Right cardiac atrium (tissue), 5 donors: ENCODE measurements at places on chromosomes 5 and 9. TPM values are rescaled to one million over a fixed set of nuclear protein-coding genes. Genes with fewer than 3 reads are reported as not detected.

GRCh38 chr5:151630088-151630487 is 39.0 kb upstream of the FAT2 start:
- no peak for DNase-seq

- no peak for DNase-seq
Measured at GRCh38 chr5:26427281-26427680, 611.1 kb downstream of the CDH9 start.

ADAMTS6 gene
- total RNA-seq, result 1.1 TPM

TNFSF8 gene
- total RNA-seq, result 0.86 TPM

GRCh38 chr5:35963381-35963843 is 25.0 kb upstream of the CAPSL start:
- DNase-seq, result no peak

- DNase-seq, result no peak
Measured at GRCh38 chr9:122005597-122005996, 87.5 kb downstream of the TTLL11 start.

LRRC19 gene
- not detected for total RNA-seq

GRCh38 chr9:86753836-86754235 is 193.5 kb downstream of the GAS1 start:
- DNase-seq, result no peak

C6 gene
- 128 TPM for total RNA-seq

DNA sequence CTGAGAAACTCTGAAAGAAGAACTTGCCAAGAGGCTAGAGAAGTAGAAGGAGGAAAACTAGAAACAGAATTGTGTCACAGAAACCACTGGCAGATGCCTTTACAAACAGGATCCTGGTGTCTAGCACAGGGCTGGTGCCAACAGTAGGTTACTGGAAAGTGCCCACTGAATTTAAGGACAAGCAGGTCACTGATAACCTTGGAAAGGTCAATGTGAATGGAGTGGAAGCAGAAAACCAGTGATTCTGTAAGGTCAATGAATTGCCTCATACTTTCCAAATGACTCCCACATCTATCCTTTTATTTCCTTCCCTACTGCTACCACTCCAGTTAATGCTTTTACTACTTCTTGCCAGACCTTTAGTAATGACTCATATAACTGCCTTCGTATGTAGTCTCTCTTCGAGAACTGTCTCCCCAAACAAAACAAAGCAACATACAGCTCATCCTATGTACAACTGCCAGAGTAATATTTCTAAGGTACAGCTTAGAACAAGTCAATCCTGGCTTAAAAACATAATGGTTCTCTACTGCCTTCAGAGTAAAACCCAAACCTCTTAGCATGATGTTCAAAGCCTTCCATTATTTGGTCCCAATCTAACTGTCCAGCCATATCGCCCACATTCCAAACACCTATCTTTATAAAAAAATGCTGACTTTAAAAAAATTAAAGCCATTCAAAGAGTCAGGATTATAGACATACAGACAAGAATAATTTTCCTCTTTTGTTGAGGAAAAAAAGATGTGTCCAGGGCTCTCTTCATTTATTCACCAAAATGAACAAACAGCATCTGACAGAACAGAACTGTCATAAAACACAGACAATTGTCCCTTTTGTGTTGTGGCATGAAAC is 52.5 kb downstream of the NR3C1 start:
- DNase-seq, result no peak

GRCh38 chr5:167716126-167716775 is 575.2 kb upstream of the WWC1 start:
- DNase-seq, result no peak
